Stimulated activated CD8-positive, alpha-beta memory T cell treated with anti-CD3 and anti-CD28 coated beads, Interleukin-15, amount 100 ng/mL, for 4 hours (primary cell): ENCODE measurements at places on chromosomes 7 and 10.

DNA sequence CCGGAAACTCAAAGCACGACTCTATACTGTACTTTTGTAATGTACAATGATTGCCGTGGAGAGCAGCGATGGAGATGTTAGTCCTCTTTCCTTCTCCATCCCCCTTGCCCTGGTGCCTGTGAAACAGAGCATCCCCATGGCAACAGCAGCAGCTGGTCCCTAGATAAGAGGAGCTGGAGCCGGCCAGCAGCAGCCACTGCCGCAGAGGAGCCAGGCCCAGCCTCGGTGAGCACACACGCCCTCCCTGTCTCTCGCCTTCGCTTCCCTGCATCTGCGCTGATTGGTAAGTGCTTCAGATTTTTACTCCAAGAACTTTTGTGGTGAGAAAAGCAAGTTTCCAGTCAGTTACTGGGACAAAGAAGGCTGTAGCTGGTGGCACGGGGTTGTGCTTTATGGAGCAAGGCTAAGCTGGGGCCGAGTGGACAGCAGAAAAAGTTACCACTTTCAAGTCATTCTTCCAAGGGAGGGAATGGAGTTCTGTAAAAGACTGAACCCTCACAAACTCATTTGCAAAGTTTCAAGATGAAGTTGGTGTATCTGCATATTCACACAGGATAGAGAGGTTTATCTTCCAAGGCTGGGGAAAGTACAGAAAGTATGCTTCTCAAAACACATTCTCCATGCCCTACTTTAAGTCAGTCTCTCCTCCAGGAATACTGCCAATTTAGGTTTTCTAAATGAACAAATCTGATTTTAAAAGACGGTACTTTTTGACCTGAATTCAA lies at the start of gene PPP1R17:
PPP1R17 (plus strand) TSS at position 192 of the 725 bp plus-strand sequence. CDS start 5,227 bp downstream, outside the sequence.
- no peak for DNase-seq

- no peak for DNase-seq
Measured at GRCh38 chr10:47063858-47064257, 152.6 kb downstream of the PTPN20 start.

DNA sequence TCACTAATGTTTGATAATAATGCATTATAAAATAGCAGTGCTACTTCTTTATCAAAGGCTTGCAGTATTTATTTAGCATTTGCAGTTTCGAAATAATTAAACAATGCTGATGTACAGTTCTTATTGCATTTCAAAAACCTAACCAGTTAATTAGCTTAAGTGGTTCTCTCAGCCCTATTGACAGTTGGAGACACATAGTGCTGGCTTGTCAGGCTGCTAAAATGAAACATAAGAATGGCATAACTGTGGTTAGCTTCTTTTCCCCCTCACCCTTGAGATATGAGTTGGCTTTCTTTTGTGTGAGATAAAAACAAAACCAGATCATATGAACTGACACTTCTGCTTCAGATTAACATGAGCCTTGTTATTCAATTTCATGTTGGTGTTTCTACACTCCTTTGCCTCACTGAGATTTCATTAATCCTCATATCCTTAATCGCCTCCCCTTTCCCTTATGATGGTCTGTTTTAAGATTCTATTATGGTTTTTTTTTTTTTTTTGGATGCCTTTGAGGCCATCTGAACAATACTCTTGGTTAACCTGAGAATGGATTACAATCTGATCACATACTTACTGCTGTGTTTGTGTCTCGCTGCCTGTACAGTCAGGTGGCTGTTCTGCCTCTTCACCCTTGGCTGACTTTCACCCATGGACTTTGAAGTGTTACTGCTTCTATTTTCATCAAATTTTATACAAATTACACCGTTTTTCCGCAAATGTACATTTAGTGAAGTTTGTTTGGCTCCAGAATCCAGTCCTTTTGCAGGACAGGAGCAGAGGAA lies 108.0 kb downstream of the SDK1 start:
- no peak for DNase-seq

DNA sequence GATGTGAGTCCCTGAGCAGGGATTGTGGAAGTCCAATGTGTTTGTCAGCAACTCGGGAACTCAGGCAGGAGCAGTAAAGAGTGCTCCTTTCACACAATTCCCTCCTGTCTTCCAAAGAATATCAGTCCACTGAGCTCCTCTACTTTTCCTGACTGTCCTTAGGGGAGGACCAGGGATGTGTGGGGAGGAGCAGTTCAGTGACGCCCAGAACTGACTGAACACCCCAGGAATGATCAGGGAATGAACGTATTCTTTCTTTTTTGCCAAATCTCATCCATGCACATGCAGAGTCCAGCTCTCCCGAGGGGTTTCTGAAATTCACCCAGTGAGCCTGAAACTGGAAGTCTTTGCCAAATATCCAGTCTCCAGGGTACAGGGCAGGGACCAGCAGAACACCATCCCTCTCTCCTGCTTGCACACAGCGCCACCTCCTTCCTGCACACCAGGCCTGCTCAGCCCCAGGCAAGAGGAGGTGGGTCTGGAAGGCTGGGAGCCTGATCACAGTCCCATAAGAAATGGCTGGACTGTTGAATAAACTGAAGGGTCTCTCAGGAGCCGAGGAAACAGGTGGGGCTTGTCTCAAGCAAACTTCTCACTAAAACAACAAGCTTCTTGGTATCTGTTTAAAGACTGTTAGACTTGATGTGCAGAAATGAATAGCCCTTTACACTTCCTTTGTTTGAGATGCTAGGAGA lies 294.7 kb downstream of the C7orf25 start:
- no peak for DNase-seq

GRCh38 chr10:132111121-132111731 lies 45.5 kb downstream of the JAKMIP3 start:
- DNase-seq, result no peak

DNA sequence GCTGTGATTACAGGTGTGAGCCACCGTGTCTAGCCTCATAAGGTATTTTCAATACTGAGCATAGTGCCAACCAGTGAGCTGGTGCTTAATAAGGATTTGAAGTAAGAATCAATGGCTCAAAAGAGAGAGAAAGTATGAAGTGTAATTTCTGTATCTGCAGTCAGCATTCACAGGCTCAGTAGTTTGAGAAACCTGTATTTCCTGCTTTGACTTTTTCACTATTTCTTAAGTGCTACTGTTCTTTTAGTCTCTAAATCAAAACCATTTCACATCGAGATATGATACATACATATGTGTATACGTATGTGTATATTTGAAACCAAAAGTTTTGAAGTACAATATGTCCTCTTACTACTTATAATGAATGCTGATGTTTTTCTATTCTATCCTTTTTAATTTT lies 189.9 kb downstream of the PPP1R9A start:
- no peak for DNase-seq

- DNase-seq, result no peak
Measured at GRCh38 chr10:54656643-54657042, 144.4 kb downstream of the PCDH15 start.

DNA sequence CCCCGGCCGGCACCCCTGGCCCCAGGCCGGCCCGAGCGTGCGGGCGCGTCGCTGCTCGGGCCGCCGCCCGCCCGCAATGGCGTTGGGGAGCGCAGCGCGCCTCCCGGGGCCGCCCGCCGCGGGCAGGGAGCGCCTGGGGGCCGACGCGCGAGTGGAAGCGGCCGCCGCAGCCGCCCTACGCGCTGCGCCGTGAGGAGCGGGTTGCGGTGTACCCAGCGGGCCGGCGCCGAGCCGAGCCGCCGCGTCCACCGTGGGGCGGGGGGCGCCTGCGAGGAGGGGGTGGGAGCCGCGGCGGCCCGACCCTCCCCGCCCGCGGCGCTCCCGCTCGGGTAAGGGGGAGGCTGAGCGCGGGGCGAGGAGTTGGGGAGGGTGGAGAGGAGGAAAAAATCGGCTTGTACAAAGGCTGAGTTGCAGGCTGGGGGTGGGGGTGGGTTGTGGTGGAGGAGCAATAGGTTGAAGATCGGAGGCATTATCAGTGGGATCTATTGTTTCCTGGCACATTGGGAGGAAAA lies 473 bp downstream of the PPP1R9A start:
- no peak for DNase-seq

GRCh38 chr10:95329296-95329695 lies 38.5 kb upstream of the PDLIM1 start:
- DNase-seq, result no peak

DNA sequence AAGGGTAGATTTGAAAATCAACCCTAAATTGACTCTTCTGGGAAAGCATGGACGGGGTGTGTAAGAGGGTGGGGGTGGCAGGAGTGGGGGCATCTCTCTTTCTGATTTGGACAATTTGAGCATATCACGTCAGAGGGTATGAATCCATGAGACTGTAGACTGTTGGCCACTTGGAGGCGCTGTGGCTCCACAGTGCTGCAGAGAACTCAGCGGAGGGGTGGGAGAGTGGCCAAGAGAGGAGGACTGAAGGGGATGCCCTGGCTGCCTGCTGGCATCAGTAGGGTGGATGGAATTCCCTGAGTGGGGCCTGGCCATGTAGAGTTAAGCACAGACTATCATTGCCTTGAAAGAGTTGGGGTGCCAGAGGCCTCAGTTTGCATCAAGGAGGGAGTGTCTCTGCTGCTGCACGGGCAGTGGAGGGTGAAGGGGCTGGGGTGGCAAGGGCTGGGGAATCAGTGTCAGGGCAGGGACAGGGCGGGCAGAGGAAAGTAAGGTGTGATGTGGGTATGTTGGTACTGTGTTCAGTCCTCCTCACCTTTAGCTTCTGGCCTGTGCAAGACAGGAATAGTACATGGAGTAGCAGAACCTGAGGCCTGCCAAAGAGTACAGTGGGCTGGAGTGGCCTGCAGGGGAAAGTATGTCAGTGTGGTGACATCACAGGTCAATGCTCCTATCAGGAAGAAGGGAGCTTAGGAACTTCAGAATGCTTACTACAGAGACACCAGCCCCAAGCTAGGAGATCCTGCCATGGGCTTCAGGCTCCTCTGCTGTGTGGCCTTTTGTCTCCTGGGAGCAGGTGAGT lies 133.5 kb upstream of the PRSS58 start:
- no peak for DNase-seq

DNA sequence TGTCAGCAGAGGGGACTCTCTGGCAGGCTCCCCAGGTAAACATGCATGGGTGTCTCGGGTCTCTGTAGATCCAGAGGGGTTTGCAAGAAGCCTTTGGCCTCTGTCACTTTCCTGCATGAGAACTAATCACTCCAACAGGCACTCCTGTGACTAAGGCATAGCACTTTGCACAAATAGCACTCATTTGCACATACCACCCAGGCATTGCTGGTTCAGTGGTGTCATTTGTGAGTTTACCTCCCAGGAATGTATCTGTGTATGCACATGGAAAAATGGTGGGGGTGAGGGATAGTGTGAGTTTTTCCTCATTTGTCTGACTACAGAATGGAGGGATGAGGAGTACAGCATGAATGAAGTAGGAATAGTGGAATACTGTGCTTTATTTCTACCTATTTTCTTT lies 39.5 kb downstream of the CNNM1 start:
- no peak for DNase-seq

DNA sequence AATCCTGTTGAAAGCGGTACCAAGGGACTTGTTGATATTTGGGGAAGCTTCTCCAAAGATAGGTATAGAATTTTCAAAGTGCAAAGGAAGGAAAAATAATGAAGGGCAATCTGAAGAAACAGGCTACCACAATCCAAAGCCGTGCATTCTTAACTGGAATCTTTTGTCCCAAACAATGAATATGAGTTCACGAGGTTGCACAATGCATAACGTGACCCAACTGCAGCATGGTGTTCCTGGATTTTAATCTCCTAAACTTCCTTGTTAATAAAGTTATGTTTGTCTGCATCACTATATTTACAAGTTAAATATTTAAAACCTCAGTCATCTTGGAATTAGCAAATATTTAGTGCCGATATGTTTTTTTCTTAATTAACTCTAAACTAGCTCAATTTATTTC lies 203.7 kb downstream of the WDR11 start:
- DNase-seq, result no peak

DNA sequence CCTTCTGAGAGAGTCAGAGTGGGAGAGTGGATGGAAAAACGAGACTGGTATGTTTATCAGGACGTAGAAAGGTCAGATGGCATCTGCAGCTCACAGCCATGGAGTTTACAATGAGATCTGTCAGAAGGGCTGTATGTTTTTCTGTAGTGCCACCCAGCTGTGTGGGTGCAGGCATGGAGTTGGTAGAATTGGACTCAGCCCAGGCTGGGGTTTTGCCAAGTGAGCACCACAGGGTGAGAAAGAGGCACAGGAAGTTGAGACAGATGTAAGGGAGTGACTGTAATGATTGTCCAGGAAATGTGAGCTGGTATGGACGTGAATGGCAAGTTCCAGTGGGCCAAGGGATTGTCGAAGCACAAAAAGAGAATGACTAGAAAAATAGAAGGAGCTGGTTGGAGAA lies 9.1 kb upstream of the ZYX start:
- DNase-seq, result no peak

- DNase-seq, result no peak
Measured at GRCh38 chr7:87506246-87507180, 31.0 kb upstream of the ABCB4 start.

- no peak for DNase-seq
Measured at GRCh38 chr7:92612501-92612900, 22.3 kb upstream of the FAM133B start.

- DNase-seq, result no peak
Measured at GRCh38 chr7:22597844-22598243, 97.9 kb upstream of the STEAP1B start.

DNA sequence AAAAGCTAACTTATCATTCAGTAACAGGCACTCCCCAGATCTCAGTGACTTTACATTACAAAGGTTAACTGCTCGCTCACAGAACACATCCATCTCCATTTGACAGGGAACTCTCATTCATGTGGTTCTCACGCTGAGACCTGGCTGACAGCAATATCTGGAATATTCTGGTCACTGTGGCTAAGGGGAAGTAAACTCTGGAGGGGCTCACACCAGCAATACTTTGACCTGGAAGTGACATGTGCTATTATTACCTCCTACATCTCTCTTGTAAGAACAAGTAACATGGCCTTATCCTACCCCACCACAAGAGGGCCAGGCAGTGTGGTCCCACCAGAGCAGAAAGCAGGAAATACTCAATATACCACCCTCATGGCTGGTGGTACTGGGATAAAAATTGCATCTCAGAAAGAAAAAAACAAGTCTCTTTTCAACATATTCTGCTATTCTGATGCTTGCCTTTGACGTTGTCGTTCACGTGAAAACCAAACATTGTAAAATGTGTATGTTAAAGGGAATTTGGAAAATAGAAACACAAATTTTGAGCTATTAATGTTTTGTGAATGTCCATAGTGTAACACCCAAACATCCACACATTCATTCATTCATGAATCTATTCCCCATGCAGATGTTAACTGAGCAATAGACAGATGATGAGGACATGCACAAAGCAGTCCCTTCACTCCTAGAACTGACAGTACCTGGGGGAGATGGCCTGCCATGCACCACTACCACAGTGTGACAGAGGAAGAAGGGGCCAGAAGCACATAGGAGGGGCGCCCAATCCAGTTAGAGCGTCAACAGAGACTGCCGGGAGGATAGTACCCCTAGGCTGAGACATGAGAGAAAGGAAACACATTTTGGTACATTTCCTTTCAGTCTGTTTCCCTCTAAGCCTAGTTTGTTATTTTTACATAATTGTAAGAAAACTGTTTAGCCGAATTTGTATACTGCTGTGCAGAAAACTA lies 166.0 kb upstream of the SP4 start:
- peak; percentile 15 for DNase-seq

GRCh38 chr10:125016611-125017202 lies 74.8 kb downstream of the ZRANB1 start:
- DNase-seq, result no peak

GRCh38 chr7:57354679-57355338 lies 95.2 kb upstream of the ZNF716 start:
- DNase-seq, result no peak

- no peak for DNase-seq
Measured at GRCh38 chr10:31087011-31087410, 55.3 kb upstream of the ZNF438 start.

GRCh38 chr7:91358303-91358702 lies 94.1 kb downstream of the FZD1 start:
- no peak for DNase-seq

GRCh38 chr7:85600395-85600794 lies 413.5 kb upstream of the SEMA3D start:
- no peak for DNase-seq

- no peak for DNase-seq
Measured at GRCh38 chr7:86479144-86479543, 164.6 kb upstream of the GRM3 start.
